Endothelial cell (in vitro differentiated cells): ENCODE measurements at places on chromosomes 6 and 20.

- no peak for DNase-seq
Observed at GRCh38 chr6:76553256-76553655, 480.8 kb upstream of the IMPG1 start.

DNA sequence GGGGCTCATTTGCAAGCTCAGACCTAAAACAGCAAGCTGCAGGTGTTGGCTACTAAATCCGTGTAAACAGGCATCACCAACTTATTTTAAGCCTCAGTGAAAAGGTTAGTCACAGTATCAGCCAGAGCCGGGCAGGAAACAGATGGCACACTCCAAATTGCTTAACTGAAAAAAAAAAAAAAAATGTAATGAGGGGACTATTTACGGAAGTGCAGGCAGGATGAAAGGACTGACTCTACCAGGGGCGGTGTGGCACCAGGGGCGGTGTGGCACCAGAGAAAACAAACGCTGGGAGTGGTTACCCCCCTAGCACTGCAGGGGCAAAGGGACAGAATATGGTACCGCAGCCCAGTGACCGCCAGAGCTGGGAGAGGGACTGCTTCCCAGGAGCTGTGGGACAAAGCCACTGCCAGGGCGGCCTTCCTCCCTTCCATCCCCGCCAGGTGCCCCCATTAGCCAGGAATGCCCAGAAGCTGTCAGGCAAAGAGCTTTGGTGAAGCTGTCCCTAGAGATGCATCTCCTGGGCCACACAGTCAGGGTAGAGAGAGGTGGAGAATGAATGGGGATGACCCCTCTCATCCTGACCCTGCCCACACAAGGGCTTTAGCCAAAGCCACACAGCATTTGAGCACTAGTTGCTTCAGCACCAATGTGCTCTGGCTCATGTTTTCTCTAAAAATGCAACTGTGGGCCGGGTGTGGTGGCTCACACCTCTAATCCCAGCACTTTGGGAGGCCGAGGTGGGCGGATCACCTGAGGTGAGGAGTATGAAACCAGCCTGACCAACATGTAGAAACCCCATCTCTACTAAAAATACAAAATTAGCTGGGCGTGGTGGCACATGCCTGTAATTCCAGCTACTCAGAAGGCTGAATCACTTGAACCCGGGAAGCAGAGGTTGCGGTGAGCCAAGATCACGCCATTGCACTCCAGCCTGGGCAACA lies 39.6 kb upstream of the GFOD1 start:
- DNase-seq = peak; percentile 9

DNA sequence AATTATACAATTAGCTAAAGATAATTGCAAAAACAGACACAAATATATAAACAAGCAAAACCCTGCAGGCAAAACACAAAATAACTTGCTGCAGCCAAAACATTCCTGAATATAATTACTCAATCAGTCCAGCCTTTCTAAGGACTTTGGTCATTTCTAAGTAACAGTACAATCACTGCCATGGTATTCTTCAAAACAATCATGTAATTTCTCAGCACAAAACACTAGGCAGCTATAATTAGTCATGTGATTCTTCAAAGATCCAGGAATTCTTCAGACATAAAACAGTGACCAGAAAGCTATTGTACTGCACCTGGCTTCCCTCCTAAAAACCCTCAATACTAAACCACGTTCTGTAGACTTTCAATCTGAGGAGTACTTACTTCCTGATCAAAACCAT lies 881.1 kb downstream of the EPHA7 start:
- DNase-seq = no peak

DNA sequence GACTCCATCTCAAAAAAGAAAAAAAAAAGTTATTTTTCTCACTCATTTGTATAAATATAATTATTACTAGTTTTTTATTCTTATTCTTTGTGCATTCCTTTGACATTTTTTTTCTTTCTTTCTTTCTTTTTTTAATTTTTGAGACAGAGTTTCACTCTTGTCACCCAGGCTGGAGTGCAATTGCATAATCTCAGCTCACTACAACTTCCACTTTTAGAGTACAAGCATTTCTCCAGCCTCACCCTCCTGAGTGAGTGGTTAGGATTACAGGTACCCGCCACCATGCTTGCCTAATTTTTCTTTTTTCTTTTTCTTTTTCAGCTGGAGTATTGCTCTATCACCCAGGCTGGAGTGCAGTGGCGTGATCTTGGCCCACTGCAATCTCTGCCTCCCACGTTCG lies 51.4 kb upstream of the JARID2 start:
- DNase-seq = no peak

DNA sequence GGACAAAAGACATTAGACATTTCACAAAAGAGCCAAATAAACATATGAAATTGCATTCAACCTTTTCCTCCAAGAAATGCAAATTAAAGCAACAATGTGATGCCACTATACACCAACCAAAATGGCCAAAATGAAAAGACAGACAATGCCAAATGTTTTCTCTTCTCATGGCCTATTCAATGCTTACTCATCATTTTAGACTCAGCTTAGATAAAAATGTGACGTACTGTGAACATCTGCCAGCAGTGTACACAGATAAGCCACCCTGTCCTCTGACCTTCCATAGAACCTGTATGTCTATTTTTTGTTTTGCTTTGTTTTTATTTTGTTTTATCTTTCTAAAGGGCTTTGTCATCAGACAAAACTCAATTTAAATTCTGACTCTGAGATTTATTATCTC lies 385.2 kb downstream of the FRK start:
- DNase-seq = no peak

GRCh38 chr6:142293121-142293520 lies 8.7 kb upstream of the ADGRG6 start:
- no peak for DNase-seq

- no peak for DNase-seq
Observed at GRCh38 chr6:96520171-96521115, 1.2 kb upstream of the UFL1 start.

GRCh38 chr6:34947561-34947960 lies 58.5 kb downstream of the ANKS1A start:
- no peak for DNase-seq

DNA sequence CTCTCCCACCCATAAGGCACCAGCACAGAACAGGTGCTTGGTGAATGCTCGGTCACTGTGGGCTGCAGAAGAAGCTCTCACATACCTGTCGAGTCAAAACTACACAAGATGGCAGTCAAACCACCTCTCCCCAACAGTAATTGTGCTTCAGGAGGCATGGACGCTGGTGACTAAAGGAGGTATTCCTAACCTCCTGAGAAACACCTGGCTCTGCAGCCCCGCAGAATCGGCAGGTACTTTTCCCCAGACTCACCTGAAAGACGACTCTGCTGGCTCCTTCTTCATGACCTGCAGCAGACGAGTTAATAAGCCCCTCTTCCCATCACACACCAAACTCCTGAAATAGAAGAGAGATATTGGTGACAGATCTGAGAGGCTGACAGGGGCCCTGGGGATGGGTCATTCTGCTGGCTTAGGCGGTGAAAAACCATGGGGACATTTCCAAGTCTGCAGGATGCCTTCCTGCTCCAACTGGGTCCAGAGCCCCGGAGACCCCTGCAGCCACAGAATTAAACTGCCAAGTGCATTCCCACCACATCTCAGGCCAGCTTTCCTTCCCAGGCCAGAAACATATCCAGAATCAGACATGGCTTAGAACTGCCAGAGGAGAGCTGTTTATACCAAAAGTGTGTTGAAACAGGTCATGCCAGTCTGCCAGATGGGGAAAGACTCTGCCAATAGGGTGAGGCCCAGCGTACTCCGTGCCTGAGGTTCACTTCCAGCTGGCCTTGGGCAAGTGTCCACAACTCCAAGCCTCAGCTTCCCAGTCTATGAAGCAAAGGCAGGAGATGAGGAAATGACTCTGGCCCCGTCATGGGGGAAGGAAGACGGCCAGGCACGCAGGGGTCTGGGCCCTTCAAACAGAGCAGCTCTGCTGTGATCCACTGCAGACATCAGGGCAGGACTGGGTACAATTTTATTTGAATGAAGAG lies 53.0 kb downstream of the MYH7B start:
- no peak for DNase-seq

DNA sequence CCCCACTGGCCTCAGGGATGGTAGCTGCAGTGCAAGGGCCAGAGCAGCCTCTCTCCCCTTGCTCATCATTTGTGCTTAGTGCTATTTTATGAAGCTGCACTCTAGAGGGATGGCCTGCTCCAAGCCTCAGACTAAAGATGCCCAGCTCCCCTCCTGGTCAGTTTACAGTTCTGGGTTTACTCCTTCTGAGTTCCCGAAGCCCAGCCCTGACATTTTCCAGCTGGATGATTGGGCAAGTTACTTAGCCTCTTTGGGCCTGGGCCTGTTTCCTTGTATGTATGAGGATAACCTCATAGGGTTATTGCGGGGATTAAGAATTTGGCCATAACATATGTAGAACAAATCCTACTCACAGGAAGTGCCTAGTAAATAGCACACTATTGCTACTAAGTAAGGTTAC lies 31.8 kb upstream of the EMILIN3 start:
- DNase-seq = no peak

- DNase-seq = no peak
Observed at GRCh38 chr20:12074111-12074655, 156.5 kb downstream of the BTBD3 start.

GRCh38 chr6:165728216-165728615 lies 65.2 kb upstream of the PDE10A start:
- no peak for DNase-seq

DNA sequence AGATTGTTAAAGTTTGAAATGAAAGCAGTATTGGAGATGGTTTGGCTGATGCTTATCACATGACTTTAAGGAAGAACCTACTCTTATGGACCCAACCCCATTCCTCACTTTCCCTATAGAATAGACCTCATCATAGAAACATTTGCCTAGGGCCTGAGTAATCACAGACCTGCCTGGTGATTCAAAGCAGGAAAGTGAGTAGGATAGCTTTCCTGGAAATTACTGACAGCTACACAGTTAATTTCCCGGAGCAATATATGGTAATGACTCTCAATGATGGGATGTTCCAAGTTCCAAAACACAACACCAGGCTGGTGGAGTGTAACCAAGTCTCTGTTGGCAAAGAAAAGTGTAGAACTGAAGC lies 233.8 kb downstream of the SIM1 start:
- no peak for DNase-seq
